ENCODE measurements at places on chromosomes 2 and 18.
A peak's percentile ranks its signal among the peaks of the same experiment; 100 is the strongest.

DNA sequence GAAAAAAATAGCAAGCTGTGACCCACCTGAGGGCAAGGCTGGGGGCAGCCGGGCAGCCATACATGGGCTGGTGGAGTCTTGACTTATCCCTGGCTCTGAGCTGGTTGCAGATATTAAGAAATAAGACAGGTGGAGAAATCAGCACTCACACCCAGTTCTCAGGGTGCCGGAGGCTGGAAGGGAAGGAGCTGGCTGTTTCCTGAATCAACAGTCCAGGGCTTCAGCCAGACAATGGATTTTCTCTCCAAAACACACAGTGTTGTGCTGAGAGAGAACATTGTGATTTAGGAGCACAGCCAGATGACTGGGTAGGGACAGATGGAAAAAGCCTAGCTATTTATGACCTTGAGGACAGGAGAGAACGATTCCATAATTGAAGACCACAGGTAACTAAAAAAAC is 208.8 kb downstream of the LDLRAD4 start:
- DNase-seq, result no peak

DNA sequence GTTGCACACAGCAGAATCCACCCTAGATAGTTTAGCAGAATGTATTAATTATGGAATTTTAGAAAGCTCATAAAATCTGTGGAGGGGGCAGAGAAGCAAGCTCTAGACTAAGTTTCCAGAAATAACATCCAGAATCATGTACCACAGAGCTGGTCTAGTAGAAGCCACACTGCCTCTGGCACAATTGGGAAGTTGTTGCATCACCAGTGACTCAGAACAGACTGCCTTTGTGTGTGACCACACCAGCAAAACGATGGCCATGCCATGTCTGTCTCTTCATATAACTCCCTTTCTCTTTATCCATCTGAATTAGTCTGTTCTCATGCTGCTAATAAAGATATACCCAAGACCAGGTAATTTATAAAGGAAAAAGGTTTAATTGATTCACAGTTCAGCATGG is 158.9 kb downstream of the CCDC148 start:
- peak; percentile 18 for DNase-seq

DNA sequence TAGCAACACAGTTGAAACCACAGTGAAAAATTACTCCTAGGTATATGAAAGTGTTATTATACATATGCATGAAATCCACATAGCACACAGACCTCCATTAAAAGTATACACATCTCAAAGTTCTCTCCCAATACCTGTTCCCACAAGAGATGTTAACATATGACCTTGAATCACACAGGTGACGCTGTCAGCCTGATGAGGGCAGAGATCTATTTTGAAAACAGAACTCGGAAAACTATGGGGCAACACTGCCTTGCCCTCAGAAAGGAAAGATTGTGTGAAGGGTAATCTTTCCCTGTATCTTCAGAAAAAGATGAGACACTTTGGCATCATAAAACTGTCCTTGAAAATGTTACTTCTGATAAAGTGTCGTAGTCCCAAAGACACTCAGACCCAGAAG is 82.7 kb downstream of the DYM start:
- DNase-seq, result no peak

GRCh38 chr2:36387258-36387916 is 31.8 kb downstream of the CRIM1 start:
- no peak for DNase-seq

GRCh38 chr2:230778350-230779063 is 65.9 kb downstream of the CAB39 start:
- DNase-seq, result no peak

DNA sequence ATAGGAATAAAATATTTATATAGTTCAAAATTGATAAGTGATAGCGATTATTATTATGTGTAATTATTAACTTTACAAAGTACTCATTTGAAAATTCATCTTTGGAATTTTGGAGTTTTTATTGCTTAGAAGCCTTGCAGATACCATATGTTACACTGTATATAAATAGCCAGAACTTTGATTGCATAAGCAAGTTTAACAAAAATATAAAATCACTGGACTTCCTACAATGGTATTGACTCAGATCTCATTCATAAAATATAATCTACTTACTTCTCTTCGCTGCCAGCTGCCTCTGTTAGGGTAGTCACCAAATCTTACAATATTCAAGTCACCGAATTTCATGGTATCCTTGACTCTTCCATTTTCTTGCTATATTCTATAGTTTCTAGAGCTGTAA is 22.5 kb downstream of the KLHL14 start:
- no peak for DNase-seq

GRCh38 chr2:134334542-134335353 is 80.9 kb downstream of the MGAT5 start:
- DNase-seq, result no peak

DNA sequence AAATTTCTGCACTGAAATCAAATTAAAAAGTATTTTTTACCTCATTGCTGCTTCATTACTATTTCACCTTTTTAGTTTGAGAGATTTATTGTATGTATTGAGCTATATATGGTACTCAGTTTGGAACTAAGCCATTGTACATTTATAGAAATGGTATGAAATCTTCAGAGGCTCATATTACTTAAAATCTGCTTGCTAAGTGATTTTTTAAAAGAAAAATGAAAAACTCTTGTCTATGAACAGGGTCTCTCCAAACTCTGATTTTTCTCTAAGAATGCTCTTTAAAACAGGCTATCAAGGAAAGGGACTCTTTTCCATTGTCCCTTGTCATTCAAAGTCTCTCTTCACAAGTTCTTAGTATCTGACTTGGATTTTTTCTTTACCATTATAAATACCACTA is 31.8 kb downstream of the C1D start:
- DNase-seq, result no peak

GRCh38 chr2:118667964-118668363 is 179.5 kb downstream of the EN1 start:
- DNase-seq, result peak; percentile 48

- no peak for DNase-seq
Measured at GRCh38 chr2:163658556-163658955, 77.3 kb downstream of the FIGN start.

DNA sequence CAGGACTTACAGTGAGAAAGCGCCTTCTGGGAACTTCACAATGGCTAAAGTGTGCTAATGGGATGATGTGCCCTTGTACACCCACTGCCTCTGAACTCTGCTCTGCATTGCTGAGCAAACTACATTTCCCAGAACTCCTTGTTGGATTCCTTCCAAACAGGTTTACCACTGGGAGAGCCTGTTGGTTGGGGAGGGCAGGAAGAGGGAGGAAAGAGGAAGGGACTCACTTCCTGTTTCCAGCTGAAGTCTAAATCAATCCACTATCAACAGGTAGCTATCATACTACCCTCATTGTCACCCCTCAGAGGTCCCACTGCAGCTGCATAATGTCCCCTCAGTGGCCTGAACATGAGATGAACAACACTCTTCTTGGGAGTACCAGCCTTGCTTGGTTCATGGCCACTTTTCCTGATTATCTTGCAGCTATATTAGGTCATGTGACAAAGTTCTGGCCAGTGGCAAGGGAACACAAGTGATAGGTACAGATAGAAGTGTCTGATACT is 109.7 kb downstream of the MSH2 start:
- no peak for DNase-seq

- peak; percentile 54 for DNase-seq
Measured at GRCh38 chr18:48023334-48024008, 93.0 kb upstream of the SMAD2 start.

DNA sequence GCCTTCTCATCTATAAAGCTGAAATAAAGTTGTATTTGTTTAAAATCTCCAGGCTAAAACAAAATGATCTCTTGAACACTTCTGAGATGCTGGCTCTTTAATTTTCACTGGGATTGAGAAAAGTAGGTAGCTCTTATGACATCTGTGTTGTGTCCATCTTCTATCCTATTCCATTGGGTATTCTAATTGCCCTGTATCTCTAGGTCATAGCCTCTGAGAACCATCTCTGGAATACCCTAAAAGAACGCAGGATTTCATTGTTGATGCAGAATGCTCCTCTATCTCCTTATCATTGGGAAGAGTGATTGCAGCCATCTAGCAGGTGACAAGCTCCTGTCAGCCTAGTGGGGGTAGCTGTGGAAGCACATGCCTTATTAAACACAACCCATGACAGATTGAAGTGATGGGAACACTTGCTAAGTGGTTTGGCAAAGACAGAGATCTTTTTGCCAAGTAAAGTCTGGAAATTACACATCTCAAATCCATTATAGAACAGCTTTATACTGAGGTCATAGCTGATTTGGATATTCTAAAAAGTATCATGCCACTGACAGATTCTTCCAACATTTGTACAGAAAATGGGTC is 178.2 kb downstream of the TDRD15 start:
- DNase-seq, result no peak

DNA sequence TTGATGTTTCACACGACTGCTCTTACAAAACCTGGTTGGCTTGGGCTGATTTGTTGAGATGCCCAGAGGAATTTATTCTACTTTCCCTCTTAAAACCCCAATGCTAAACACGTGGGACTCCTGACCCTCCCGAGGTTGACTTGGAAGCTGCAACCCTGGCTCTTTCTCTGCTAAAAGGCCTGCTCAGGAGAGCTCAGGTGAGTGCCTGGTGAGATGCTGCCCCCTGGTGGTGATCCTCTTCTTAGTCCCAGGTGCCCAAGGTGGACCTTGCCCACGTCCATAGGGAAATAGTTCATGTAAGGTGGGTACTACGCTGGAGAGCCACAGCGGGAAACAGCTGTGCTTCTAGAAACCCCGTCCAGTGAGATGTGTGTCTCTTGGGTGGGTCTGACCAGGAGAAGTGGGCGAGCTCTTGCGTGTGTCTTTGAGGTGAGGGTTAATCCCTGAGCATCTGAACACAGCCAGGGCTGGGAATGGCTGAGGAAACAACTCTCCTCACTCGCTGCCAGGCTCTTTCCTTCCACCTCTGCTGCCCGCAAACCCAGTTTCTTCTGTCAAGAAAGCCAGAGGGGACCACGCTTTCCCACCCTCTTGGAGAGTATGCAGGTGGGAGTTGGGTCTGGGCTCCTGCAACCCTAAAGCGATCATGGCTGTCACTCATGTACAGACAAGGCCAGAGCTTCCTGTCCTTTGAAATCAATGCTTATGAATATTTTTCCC is 25.5 kb upstream of the PXDN start:
- peak; percentile 45 for DNase-seq

DNA sequence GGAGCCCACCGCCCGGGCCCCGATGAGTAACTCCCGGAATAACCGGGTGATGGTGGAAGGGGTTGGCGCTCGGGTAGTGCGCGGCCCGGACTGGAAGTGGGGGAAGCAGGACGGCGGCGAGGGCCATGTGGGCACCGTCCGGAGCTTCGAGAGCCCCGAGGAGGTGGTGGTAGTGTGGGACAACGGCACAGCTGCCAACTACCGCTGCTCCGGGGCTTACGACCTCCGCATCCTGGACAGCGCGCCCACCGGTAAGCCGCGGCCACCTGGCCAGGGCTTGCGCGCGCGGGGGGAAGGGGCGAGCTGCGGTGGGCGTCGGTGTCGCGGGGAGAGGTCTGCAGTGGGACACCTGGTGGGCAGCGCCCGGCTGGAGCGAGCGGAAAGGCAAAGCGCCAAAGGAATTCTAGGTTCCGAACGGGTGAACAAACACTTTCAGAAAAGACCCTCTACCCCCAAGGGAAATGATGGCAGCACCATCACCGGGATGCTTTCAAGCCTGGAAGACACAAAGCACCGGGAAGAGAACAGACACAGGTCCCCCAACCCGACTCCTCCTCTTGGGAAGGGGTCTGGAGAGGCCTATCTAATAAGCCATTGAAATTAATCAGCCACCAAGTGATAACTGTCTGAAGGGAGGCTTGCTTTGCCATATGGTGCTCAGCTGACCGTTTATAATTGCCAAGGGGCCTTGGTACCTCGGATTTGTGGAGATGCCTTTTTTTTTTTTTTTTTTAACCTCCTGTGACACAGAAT is 1.1 kb downstream of the MIB1 start:
- DNase-seq, result no peak

- DNase-seq, result no peak
Measured at GRCh38 chr18:36200354-36200771, 13.1 kb downstream of the MOCOS start.

DNA sequence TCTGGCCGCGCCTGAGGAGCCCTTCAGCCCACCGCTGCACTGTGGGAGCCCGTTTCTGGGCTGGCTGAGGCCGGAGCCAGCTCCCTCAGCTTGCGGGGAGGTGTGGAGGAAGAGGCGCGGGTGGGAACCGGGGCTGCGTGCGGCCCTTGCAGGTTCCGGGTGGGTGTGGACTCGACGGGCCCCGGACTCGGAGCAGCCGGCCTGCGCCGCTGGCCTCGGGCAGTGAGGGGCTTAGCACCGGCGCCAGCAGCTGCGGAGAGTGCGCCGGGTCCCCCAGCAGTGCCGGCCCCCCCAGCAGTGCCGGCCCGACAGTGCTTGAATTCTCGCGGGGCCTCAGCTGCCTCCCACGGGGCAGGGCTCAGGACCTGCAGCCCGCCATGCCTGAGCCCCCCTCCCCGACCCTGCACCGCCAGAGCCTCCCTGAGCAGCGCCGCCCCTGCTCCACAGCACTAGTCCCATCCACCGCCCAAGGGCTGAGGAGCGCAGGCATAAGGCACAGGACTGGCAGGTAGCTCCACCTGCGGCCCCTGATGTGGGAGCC is 534.2 kb downstream of the ZNF804A start:
- no peak for DNase-seq

- peak; percentile 35 for DNase-seq
Measured at GRCh38 chr2:8857709-8858108, 20.3 kb upstream of the KIDINS220 start.

GRCh38 chr2:182144041-182144775 is 158.6 kb downstream of the PPP1R1C start:
- no peak for DNase-seq

- peak; percentile 3 for DNase-seq
Measured at GRCh38 chr2:214807653-214808052, 1.8 kb downstream of the BARD1 start.

- no peak for DNase-seq
Measured at GRCh38 chr18:26206488-26206887, 19.8 kb upstream of the TAF4B start.

GRCh38 chr2:201860636-201861066 is 54.3 kb downstream of the CDK15 start:
- peak; percentile 84 for DNase-seq

DNA sequence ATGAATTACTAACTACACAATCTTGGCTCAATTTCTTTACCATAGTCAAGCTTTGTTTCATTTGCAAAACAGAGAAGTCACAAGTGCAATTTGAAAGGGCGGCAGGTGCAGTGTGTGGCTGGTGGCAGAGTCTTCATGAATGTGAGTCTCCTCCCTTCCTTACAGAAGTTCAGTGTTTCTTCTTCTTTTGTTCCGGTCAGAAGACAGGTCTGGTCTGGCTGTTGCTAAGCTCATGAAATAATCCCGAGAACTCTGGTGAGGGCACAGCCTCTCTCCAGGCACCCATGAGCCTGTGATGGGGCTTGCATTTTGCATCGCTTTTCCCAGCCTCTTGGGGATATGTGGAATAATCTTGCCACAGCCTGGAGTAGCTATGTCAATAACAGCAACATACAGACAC is 824.8 kb upstream of the SALL3 start:
- DNase-seq, result no peak

GRCh38 chr2:27264253-27264752 is 1.5 kb upstream of the SLC30A3 start:
- DNase-seq, result no peak

DNA sequence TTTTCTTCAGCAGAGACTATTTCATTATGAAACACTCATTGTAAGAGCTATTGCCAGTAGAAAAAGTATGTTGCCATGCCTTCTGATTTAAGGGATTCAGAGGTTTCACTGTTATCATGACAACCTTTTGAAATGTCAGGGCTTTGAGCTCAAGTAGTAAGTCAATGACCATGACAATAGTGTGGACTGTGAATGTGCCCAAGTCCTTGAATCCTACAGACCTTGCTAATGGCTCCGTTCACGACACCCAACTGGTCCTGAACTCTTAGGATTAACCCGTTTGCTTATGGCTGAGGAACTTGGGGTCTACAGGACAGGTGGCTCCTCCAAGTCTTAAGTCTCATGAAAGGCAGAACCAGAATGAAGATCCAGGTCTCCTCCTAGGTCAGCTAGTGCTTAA is 17.6 kb upstream of the KIDINS220 start:
- no peak for DNase-seq
